ENCODE measurements at places on chromosomes 1 and 21.

GRCh38 chr1:15810073-15810472, 2.6 kb upstream of the UQCRHL start:
- no peak for DNase-seq

GRCh38 chr21:28280611-28281010, 712.1 kb downstream of the LTN1 start:
- DNase-seq = no peak

DNA sequence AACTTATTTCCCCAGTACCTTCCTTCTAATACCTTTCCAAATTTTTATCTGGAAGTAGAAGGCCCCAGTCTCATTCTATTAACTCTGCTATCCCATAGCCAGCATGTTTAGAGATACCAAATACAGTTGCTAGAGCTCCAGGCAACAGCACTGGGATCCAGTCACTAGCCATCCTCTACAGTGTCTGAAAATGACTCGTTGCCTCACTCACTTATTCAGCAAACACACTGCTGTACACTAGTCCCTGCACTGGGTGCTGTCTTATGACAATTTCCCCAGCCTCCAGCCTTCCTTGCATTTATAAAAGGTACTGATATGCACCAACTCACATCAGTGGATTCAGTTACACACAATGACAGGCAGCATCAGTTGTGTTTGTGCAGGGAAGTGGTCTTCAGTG, 179.0 kb downstream of the DSCAM start:
- no peak for DNase-seq

DNA sequence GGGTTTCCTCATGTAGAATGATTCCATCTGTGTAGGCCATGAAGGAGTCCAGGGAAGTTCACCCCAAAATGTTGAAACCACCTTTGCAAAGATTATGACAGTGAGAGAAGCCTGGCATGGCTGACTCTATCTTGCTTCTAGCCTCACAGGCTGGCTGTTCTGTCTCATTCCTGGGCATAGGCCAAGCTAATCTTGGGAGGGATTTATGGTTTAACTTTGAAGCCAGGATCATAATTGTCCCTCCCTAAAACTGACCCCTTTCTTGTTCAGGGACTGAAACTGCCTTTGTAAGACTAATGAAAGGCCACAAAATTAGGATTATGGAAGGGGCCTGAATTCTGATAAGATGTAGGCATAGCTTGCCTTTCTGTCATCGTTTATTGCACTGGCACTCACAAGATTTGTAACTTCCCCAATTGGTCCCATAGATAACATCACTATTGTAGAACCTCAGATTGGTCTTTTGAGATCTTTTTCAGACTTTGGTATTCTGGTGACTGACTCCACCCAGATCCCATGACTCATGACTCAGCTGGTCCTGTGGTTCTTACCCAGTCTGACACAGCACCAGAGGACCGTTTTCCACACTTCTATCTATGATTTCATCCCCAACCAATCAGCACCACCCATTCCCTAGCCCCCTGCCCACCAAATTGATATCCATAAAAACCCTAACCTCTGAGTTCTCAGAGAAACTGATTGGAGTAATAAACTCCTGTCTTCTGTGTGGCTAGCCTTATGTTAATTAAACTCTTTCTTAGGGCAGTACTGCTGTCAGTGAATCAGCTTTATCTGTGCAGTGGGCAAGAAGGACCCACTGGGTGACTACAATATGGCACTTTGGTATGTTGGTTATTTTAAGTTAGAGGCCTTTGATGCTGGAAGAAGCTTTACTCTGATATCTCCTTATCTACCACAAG, 13.6 kb upstream of the LAMTOR5 start:
- no peak for DNase-seq

DNA sequence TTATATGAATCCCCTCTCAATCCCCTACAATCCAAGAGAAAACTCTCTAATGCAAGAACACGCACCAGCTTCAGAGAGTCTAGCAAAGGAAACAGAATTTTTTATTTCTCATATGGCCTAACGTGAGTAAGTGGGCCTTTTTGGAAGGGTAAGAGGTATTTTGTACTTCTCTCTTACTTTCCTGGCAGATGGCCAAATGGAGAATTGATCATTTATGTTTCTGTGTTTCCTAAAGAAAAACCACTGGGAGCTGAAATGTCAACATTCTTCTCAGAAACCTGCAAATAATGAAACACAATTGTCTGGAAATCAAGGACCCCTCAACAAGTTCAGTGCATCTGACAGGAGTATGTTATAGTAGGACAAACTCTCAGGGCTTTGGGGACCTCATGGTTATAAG, 176.4 kb upstream of the C8B start:
- no peak for DNase-seq

DNA sequence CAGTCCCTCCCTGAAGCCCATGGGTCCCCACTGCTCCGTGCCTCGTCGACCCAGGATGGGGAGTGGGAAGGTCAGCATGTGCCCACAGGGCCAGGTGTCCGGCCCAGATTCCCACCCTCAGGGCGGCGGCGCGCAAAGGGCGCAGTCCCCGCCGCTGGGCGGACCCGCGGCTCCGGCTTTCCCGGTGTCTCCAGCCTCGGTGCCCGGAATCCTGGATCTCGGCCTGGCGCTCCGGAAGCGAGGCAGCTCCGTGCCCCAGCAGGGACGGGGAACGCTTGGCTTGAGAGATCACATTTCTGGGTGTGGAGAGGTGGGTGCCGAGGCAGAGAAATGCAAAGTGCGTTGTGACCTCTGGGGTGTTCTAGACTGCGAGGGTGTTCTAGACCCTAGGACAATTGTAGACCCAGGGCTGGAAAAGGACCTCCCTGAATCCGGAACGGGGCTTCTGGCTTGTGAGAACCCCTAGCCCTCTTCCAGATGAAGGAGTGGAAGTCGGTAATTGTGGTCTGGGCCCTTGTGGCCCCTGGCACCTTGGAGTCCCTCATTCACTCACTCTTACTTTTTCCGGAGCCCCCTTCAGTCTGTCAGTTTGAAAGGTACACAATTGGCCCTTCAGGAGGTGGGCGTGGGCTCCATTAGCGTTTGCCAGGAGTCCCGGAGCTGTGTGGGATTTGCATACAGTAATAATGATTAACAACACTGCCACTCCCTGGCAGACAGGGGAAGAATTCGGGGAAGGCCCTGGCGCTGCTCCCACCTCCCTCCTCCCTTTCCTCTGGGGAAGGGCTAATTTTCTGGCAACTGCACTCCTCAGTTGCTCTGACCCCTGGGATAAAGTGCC, 1.6 kb upstream of the KCND3 start:
- no peak for DNase-seq

- no peak for DNase-seq
These were observed 202.0 kb downstream of the FMN2 start for GRCh38 chr1:240293706-240294105.

DNA sequence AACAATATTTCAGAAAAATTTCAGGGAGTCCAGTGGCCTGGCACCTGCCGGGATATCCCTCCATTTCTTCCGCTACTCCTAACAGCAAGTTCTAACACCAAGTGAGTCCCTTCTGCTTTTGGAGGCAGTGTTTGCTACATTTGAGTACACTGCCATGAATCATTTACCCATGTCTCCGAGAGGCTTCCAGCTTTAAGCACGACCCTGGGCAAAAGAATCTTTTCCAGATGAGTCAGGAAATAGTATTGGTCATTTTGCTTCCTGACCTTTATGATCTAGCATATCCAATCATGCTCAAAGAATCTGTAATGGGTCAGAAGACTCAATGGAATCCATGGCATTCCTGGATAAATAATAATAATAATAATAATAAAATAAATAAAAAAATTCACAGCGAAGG, 60.7 kb upstream of the FMN2 start:
- DNase-seq = no peak

- DNase-seq = no peak
These were observed 57.4 kb downstream of the FOXD2 start for GRCh38 chr1:47495176-47495713.

DNA sequence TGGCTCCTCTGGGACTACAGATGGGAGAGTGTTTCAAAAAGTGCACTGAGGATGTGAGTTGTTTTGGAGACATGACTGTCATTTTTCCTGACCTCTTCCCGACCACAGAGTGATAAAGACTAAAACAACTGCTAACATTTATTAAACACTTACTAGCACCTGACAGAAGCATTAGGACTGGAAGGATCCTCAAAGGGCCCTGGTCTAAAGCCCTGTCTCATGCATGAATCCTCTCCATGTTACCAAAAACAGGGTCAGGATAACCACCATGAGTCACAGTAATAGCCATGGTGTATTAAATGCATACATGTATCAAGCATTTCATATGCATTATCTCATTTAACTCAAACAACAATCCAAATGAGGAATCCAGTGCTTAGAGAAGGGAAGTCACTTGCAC, 11.5 kb downstream of the CYB5RL start:
- no peak for DNase-seq

DNA sequence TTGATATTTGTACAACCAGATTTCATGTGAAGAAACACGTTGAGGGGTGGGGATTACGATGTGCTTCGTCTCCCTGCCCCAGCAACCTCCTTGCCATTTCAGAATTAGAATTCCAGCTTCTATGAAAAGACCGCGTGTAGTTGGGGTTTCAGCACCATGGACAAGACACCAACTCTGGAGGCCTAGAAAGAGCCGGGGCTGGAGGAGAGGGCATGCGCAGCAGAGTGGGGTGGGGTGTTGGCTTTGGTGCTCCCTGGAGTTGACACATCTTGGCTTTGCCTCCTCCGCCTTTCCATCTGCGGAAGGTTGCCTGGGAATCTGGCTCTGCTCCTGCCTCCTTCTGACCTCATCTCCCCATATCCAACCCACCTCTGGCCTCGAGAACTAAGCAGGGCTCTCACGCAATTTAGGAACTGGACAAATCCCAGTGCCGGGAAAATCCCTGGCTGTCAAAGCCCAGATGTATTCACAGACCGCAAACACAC, 11.8 kb downstream of the HTR6 start:
- no peak for DNase-seq

GRCh38 chr1:209455145-209455544, 128.4 kb upstream of the CAMK1G start:
- no peak for DNase-seq

DNA sequence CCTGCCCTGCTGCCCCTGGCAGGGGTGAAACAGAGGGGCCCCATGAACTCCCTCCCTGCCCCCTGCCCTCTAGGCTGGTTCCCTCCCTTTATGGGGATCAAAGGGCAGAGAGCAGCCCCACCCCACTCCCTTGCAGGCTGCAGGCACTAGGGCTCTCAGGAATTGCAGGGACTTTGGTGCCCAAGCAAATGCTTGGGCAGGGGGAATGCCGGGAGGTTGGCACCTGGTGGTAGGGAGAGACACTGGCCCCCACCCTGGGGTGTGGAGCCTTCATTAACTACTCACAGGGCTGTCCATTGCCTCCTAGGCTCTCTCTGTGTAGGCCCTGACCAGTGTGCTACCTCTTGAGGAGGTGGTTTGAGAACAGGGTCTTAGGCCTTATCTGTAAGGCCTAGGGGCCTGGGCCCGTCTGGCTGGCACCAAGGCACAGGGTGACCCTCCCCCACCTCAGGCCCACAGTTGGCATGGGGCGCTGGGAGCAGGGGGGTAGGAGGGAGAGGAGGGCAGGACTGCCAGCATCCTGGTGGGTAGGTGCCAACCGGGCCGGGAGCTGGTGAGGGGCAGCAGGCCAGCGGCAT, 4.7 kb downstream of the ZBTB7B start:
- no peak for DNase-seq

- no peak for DNase-seq
These were observed 18.7 kb downstream of the STK40 start for GRCh38 chr1:36367066-36367465.

- DNase-seq = no peak
These were observed 1760.3 kb downstream of the NCAM2 start for GRCh38 chr21:22758478-22758877.

DNA sequence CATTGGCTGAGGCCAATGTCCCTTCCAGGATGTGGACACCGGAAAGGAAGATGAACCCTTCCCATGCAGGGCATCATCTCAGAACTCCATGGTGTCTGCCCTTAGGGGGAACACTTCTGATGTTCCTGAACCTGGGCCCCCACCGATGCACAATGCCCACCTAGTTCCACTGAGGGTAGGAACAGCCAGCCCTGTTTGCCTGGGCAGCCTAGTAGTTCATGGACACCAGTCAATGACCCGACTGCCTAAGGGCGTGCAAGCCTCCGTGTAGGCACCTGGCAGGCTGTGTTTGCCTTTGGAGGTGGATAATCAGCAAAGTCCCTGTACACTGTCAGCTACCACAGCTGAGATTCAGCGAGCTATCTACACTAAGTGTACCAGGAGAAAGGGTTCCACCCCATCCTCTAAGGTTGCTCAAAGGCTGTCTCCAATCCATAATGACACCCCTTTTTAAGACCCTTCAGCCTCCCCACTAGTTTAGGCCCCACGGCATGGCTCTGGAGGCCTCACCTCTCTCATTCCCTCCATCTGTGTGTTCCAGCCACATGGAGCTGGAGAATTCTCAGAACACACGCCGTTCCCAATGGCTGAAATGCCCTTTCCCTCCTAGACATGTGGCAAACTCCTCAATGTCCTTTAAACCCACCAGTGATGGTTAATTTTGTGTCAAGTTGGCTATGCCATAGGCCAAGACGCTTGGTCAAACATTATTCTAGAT, 124.8 kb upstream of the EDN2 start:
- DNase-seq = no peak

GRCh38 chr1:4060850-4061249, 160.8 kb upstream of the C1orf174 start:
- DNase-seq = no peak

GRCh38 chr1:239717097-239717917, 330.9 kb downstream of the CHRM3 start:
- DNase-seq = no peak

- DNase-seq = no peak
These were observed 129.8 kb downstream of the PBX1 start for GRCh38 chr1:164688791-164689190.

DNA sequence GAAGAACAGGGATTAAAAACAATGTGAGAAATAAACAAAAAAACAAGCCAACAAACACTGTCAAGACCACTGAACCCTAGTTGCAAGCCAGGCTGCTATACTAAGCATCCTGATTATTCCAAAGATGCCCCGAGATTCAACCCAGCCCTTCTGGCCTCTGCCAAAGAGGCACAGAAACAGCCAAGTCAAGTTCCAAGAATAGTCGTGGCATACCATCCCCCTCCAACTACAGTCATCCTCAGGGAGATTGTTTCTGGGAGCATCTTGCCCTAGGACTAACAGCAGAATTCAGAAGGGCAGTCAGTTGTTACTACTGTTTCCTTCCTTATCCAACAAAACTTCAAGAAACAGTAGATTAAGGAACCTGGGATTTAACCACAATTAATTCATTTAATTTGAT, 52.3 kb downstream of the ABL2 start:
- DNase-seq = no peak

- no peak for DNase-seq
These were observed 35.1 kb downstream of the PROX1 start for GRCh38 chr1:214022810-214023425.
